ENCODE measurements at places on chromosomes 11 and 22.

DNA sequence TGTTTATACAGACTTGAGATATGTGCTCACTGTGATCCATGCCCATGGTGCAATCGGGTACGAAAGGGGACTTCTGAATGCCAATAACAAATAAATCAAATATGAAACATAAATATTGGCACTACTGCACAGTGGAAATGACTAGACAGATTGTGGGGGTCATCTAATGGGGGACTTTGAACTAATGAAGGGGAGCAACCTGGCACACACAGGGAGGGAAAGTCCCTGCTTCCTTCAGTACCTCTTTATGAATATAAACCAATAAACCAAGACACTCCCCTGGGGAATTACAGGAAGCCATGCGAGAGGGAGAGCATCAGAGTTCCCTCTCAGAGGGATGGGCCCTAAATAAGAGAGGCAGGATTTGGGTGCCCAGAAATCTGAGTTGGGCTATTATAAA lies 21.1 kb downstream of the MIF start:
- no peak for DNase-seq

- no peak for DNase-seq
Measured at GRCh38 chr11:36191941-36192340, 97.3 kb downstream of the COMMD9 start.

DNA sequence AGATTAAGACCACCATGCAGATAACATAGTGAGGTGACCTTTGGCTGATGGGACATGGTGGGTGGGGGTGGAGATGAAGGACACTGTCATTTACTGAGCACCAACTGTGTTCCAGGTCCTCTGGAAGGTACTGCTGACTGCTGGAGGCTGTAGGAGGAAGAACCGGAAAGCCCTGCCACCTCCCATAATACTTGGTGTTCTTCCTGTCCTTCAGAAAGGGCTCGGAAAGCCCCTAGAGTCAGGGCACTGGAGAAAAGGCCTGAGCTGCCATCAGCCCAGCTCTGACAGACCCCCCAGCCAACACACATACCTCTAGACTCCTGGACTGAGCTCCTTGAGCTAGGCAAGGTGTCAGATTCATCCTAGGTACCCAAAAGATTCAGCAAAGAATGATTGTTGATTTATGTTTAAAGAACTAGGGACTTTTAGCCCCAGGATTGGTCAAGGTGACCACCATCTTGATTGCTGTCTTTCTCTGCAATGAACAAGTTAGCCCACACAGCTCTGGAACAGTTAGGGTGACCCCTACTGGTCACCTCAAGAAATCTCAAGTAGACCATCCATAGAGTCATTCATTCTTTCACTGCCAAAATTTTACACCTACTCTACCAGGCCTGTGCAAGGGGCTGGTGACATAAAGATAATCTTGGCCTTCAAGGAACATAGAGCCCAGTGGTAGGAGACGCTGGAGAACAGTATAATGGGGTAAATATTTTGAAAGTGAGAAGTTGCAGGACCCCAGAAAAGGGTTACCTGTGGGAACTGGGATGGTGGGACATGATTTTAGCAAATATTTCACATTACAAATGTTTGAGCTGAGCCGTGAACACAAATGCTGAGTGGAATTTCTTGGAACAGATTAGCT lies 39.4 kb downstream of the IRAG1 start:
- DNase-seq, result peak; percentile 61

GRCh38 chr11:118625976-118626375 lies 18.6 kb downstream of the PHLDB1 start:
- peak; percentile 19 for DNase-seq

GRCh38 chr11:106683435-106683834 lies 334.8 kb downstream of the GUCY1A2 start:
- no peak for DNase-seq

DNA sequence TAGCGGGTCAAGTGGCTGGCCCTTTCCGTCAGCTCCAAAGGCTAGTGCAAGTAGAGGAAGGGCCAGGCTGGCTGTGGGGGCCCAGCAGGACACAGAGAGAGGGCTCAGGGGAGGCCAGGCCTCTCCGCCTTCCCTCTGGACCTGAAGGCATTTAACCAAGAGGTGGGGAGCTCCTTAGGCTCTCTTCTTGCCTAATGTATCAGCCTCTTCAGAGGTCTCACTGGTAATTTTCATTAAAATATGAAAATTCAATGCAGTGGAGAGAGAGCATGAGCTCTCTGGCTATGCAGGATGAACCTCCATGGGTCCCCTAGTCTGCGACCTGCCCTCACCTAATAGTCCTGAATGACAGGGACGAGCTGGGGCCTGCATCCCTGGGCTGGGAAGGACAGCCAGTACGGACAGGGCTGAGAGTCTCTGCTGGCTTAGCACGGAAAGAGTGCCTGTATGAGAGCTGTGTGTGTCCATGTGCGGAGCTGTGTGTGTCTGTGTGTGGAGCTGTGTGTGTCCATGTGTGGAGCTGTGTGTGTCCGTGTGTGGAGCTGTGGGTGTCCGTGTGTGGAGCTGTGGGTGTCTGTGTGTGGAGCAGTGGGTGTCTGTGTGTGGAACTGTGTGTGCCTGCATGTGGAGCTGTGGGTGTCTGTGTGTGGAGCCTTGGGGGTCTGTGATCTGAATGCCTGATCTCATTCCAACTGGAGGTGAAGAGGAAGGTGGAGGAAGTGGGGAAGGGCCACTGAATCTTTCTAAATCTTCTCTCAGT lies 2.4 kb downstream of the ALX4 start:
- DNase-seq, result no peak
